CD4-positive, alpha-beta T cell treated with Interleukin-6 at 100 ng/mL for 8 hours (primary cell): ENCODE measurements at places on chromosomes 6 and 20.

DNA sequence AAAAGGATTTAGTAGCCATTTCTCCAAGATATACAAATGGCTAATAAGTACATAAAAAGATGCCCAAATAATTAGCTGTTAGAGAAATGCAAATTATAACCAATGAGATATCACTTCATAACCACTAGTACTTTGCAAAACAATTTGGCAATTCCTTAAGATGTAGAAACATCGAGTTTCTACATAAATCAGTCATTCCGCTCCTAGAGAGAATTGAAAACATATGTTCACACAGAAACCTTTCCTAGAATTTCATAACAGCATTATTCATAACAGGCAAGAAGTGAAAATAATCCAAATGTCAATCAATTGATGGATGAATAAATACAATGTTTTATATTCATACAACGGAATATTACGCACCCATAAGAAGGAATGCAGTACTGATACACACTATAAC is 20.5 kb upstream of the NT5E start:
- no peak for DNase-seq

GRCh38 chr20:51966296-51966971 is 164.1 kb upstream of the SALL4 start:
- no peak for DNase-seq

- no peak for DNase-seq
These were observed 671 bp downstream of the CDH4 start for GRCh38 chr20:61252601-61253263.

DNA sequence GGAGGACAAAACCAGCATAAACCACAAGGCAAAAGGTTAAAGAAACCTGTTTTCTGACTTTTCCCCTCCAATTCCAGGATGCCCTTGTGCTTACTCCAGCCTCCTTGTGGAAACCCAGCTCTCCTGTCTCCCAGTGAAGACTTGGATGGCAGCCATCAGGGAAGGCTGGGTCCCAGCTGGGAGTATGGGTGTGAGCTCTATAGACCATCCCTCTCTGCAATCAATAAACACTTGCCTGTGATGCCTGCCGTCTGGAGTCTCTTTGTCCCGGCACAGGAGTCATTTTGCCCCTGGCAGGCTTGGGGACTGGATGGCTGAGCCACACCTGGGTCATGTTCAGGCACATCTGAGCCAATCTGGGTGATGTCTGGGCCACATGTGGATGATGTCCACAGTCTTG is 26.6 kb downstream of the BPIFB1 start:
- DNase-seq: no peak

DNA sequence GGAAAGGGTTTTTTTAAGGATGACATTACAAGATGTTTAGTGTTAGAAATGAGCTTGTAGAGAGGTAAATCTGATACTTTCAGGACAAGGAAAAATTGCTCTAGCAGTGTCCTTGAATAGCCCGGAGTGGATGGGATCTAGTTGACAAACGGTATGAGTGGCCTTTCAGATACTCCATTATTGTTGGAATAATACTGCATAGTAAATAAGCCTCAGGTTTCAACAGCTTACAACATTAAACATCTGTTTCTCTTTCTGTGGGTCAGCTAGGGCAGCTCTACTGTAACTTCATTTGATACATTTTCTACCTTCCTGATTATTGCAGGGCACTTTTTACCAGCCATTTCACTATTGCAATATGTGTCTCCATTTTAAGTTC is 118.0 kb downstream of the B3GAT2 start:
- no peak for DNase-seq

- DNase-seq: no peak
These were observed 187.4 kb downstream of the RNGTT start for GRCh38 chr6:88775866-88776571.

DNA sequence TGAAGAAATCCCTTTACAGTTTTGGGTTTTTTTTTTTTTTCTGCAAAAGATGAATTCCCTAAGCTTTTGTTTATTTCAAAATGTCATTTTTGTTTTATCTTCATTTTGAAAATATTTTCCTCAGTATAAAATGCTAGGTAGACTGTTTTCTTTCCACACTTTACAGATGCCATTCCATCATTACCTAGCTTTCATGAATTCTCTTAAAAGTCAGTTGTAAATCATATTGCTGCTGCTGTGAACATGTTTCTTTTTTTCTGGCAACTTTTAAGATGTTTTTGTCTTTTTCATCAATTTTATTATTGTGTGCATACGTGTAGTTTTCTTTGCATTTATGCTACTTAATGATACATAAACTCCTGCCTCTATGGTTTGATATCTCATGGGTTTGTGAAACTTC is 168.3 kb downstream of the FAXC start:
- no peak for DNase-seq

DNA sequence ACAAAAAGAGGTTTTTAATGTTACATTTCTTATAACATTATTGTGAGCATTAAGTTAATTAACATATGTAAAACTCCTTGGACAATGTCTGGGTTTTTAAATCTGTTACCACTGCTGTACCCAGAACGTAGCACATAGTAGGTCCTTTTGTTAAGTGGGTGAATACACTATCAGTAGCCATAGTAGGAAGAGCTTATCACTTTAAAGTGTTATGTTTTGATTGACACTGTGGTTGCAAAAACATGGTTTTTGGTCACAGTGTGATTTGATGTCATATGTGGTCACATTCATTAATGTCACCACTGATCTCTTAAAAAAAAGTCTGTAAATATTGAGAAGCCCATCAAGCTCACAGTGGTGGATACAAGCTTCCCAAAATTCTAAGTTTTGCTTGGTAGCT is 160.7 kb downstream of the PLCB1 start:
- no peak for DNase-seq

- no peak for DNase-seq
These were observed 154.8 kb downstream of the UBE3D start for GRCh38 chr6:82910820-82911219.

DNA sequence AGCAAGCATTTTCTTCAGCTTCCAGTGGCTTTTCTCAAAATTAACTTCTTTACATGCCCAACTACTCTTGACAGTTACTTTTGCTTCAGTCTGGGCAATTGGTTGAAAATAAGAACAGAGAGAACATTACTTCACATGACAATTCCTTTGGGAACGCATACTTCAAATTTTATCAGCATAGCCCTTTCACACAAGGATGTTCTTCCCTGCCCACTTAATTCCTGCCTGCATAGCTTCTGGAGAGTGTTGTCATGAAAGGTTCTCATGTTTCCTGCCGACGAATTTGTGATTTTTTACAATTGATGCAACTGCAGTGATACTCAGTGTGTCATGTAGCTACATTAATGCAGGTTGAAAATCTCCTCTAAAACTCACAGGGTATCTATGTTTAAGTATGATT is 22.0 kb upstream of the SNRNP48 start:
- no peak for DNase-seq

GRCh38 chr6:101730954-101731353 is 337.4 kb downstream of the GRIK2 start:
- no peak for DNase-seq

DNA sequence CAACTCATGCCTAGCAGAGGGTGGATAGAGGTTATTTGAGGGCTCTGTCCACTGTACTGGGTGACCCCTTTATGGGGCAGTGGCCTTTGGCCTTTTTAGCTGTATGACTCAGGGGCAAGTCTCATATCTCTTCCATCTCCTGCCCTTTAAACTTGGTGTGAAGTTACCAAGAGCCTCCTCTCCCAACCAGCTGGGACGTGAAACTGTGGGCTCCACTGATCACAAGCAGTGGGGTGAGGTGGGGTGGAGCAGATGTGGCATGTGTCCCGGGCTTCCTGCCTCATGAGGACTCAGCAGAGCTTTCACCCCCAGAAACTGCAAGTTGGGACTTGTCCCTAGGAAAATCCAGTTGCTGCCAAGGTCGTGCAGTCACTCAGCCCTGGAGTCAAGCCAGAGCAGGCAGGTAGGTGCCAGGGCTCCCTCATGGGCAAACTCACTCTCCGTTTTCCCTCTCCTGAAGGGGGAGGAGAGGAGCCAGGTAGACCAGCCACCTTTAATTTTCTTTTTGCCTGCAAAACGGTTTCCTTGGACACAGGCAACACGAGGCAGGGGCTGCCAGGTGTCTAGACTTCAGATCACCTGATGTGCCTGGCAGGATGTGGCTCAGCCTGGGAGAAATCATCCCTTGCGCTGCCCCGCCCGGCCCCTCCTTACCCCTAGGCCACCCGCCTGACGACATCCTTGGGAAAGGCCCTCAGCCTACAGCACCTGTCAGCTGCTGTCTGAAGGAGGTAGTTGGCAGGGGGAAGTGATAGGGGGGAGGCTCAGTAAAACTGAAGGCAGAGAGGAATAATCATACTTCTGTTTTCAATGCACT is 4.0 kb downstream of the CDKN1A start:
- DNase-seq: peak; percentile 67

DNA sequence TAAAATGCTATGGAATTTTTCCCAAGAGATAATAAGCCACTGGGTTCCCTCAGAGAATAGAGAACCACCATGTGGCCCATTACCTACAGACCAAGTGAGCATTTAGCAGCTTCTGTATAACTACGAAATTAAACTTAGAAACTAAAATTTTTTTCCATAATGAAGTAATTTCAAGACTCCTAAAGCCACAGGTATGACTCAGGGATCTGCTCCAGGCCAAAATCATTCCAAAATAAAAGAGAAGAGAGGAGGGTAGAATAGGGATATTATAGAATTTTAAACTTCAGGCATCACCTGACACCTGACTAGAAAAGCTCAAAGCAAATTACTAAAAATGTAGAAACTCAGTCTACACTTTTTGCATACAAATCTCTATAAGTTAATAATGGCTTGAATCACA is 108.9 kb upstream of the DST start:
- DNase-seq: no peak

GRCh38 chr6:143270026-143270425 is 180.5 kb downstream of the ADAT2 start:
- DNase-seq: no peak

DNA sequence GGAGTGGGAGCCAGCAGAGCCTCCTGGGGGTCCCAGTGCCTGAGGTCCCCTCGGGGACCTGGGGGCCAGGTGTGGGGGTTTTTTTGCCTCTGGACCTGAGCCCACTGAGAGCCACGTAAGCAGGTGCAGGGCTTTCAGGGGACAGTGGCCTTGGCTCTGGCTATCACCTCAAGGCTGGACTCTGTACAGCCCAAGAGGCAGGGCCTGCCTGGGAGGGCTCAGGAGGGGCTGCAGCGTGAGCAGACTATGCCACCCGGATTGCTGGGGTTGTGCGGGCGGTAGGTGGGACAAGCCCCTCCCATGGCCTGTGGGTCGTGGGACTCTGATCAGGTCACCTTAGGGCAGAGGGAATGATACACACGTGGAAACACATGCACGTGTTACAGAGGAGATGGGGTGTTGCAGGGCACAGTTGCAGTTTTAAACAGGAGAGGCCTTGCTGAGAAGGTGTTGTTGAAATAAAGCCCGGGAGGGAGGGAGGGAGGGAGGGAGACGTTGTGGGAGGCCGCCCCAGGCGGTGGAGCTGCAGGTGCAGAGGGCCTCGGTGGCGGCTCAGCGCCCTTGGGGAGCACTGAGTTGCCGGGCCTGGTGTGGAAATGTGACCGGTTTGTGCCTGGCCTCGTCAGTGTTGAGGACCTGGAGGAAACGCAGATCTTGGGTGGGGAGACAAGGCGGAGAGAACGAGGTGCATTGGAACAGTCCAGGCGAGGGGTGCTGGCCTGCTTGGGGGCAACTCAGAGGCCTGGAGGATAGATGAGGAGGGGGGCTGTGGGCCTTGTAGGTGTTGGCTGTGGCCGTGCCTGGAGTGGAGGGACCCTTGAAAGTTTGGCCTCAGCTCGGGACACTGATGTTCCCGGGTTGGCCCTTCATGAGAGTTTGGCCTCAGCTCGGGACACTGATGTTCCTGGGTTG is 2.3 kb downstream of the TCEA2 start:
- DNase-seq: no peak

DNA sequence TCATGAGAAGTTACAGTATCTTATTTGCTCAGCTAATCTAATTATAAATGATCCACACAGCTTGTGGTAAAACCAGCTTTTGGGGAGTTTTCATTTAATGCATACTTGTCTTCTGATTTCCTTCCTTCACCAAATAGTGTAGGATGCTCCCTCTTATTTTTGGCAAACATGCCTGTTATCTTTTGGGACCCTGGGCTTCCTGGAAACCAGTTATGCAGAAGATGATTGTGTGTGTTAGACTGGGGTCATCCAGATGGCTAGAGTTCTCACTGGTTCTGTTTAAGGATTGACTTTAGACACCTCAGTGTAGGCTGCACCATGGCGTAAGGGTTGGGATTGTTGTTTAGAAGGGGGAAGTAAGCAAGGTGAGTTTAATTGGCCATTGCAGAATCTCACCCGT is 61.3 kb downstream of the PTPN1 start:
- DNase-seq: no peak

DNA sequence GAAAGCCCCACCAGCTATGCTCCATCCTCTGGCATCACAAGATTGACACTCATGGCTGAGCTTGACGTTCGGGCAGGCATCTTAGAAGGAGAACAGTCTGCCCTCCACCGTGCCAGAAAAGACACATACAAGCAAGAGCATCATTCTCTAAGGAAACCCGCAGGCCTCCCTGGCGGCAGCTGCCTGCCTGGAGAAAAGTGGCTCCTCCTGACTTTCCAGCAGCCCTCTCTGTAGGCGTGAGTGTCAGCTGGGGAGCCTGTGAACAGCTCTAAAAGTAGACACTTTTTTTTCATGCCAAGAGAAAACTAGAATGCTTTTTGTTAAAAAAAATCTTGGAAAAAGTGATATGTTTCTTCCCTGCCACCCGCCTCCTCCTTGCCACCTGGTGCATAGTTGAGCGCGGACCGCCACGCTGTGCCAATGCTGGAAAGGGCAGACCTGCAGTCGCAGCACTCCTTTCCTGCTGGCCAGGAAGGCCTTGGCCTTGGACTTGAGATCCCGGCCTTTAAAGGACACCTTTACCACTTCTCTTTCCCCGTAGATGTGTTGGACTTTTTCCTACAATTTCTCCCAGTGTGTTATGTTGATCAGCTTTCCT is 29.7 kb upstream of the INSM1 start:
- no peak for DNase-seq

- peak; percentile 46 for DNase-seq
These were observed 2.3 kb upstream of the HLA-DMA start for GRCh38 chr6:32954986-32955802.

DNA sequence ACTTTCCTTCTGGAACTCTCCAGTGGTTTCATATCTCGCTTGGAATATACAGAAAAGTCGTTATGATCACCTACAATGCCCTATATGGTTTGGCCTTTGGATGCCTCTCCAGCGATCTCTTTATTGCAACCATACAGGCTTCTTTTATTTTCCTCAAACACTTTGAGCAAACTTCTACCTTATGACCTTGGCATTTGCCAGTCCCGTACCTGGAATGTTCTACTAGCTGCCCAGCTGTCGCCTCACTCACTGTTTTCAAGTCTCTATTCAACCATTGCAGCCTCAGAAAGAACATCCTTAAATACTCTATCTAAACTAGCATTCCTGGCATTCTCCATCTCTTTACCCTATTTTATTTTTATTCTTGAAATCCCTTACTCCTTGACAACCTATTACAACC is 50.4 kb upstream of the NEDD9 start:
- no peak for DNase-seq

GRCh38 chr20:63102721-63103375 is 96.1 kb upstream of the BHLHE23 start:
- DNase-seq: peak; percentile 69

GRCh38 chr6:134539865-134540323 is 222.0 kb upstream of the SGK1 start:
- DNase-seq: peak; percentile 24
